ENCODE measurements at places on chromosomes 6 and 20. TPM values are rescaled to one million over a fixed set of nuclear protein-coding genes. Genes with fewer than 3 reads are reported as not detected.

- DNase-seq = no peak
Observed at GRCh38 chr6:84197708-84198107, 29.7 kb downstream of the CEP162 start.

ANKRD66 gene
- 0.16 TPM for total RNA-seq

- DNase-seq = no peak
Observed at GRCh38 chr20:18048176-18048575, 9.5 kb downstream of the OVOL2 start.

DNA sequence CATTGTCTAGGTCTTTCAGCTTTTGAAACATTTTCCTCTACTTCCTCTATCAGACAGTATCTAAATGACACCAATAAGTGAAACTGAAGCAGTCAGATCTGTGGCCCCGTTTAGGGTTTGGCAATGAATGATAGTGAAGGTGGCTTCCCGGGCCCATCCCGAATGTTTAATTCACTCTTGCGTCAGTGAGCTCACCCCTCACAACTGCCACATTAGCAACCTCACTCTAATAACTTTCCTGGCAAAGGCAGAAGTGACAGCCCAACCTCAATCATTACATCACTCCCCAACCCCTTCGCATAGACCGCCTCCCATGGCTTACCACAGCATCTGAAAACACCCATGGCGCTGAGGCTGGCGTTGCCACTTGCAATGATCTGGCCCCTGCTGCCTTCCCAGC lies 92.4 kb upstream of the CD83 start:
- DNase-seq = no peak

DNA sequence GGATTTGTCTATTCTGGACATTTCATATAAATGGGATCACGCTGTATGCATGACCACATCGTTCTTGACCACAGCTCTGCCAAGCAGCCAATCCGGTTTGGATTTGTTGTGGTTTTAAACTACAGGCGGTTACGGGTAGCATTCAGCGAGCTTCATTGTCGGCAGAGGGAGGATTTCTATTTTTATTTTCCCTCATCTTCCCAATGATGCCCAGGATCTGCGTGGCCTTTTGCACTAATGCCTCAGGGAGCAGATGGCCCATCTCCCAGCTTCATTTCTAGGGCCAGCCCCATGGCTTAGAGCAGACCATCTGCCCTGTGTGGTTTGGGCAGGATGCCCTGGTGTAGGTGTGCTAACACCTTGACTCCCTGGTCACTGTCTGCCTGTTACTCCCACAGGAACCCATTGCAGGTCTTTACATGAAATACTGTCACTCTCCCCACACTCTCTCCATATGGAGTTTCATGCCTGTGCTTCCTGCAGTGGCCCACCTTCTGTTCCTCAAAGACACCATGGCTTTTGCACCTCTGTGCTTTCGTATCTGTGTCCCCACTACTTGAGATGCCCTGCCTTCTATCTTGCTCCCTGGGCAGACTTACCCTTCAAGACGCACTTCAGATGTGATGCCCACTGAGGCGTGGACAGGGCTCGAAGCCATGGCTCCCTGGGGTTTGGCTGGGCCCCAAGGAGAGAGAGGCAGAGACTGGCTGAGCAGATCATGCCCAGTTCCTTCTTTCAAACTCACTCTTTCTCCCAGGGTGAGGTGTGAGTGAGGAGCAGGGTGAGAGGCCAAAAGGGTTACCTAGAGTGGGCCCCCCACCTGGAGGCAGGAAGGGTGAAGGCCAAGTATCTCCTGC lies 26.0 kb downstream of the SDCBP2 start:
- no peak for DNase-seq

DNA sequence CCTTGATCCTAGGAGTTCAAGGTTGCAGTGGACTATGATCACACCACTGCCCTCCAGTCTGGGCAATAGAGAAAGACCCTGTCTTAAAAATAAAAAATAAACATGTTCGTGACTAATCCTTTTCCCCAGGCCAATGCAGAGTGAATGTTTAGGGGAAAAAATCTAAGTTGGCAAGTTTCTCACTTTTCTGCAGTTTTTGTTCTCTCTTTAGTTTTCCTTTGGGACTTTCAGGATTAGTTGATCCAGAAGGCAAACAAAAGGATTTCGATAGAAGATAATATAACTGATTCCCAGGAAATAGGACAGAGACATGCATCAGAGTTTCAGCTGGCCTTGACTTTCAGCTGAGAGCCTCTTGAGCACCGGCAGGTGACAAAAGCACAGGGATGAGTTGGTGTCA lies 53.3 kb downstream of the SOD2 start:
- DNase-seq = no peak

SDCBP2 gene
- total RNA-seq = 2.0 TPM

HLA-DOB gene
- not detected for total RNA-seq

RNF144B gene
- 3.1 TPM for total RNA-seq

DNA sequence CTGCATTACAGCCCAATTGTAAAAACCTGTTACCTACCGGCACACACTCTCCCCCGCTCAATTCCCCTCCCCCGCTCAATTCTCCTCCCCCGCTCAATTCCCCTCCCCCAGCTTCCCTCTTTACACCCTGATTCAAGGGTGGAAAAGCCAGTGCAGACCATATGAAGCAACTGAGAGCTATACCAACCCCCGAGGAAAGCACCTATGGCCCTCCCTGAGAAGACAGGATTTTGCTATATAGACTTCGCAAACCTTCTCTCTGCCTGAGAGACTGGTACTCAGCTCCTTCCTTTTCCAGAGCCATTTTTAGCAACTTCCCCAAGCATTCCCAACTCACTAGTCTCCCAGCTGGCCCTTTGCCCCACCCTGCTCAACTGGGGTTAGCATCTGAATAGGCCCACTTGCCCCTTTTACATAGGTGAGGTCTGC lies 7.6 kb downstream of the GNAS-AS1 start:
- no peak for DNase-seq

SSTR4 gene
- total RNA-seq = not detected

ELOVL2 gene
- 52.7 TPM for total RNA-seq

DNA sequence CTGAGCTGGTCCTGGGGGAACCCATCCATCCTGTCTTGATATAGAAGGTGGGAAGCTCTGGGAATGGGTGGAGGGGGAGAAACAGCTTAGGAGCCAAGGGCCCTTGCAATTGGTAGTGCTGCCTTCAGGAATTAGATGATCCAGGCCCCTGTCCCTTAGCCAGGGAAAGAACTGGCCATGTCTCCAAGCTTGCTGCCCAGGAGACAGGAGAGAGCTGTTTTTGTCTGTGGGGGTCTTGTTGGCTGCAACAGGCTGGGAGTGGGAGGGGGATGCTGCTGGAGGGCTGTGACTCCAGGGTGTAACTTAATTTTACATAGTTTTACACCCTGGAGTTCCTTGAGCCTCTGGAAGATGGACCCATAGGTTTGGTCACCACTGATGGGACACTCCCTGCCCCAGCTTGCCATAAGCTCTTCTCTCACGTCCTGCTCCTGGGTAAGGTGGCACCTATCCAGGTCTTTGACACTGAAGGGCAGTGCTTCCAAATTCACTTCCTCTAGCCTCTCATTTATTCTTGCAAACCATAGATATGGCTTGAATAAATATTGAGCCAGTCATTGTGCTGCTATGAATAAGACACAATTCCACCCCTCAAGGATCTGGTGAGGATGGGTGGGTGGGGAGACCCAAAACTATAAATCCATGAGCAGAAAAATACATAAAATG lies 16.8 kb downstream of the VEGFA start:
- no peak for DNase-seq

DNA sequence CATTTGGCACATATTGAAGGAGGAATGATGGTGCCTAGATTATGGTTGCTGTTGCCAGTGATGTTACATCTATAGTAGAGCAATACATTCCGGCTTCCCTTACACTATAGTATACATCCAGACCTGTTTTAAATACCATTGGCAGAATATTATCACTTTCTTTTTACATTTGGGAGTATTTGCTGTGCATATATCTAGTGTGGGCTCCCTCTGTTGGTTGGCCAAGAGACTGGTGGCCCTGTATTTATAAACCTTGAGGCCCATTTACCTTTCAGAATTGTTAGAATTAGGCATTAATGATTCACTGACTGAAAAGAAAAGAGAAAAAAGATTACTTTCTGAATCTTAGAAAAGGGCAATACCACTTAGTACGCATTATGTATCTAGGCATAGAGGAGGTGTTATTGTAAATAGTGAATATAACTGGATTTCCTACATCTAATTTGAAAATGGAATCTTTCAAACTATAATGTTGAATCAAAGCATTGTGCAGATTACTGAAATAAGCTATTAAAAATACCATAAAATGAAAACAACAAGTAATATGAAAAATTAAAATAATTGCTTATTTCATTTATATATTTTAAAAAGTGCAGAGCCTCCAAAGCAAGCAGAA lies 628.8 kb upstream of the MAN1A1 start:
- no peak for DNase-seq

HSPA12B gene
- total RNA-seq = 1.7 TPM

- no peak for DNase-seq
Observed at GRCh38 chr6:13743736-13744127, 32.1 kb upstream of the RANBP9 start.

GRCh38 chr6:27902335-27903314 lies 9.6 kb downstream of the OR2B2 start:
- DNase-seq = peak; percentile 79

DNA sequence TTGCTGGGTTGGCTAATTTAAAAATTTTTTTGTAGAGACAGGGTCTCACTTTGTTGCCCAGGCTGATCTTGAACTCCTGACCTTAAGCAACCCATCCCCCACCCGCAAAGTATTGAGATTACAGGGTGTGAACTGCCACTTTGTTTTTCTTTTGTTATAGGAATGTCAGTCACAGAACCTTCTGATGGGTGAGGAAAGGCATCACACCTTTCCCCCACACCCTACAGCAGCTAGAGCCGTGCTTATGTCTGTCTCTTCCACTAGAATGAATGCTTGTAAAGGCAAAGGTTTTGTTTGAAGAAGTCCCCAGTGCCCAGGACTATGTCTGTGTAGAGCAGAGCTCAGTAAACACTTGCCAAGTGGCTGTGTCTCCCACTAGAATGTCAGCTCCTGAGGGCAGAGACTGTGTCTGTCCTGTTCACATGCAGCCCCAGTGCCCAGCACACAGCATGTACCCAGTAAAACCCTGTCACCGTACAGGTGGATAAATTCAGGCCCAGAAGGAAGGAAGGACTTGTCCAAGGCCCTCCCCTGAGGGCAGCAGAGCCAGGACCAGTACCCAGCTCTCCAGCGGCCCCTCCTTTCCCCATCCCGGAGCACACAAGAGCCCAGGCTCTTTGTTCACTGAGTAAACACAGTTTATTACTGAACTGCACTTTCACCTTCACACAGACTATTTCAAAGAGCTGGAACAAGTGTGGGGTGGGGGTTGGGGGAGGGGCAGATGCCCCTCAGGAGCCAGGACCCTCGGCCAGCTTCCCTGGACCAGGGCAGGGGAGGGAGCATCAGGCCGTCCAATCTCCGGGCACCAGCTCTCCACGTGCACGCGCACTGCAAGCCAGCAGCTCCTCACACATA lies 26.4 kb downstream of the COX4I2 start:
- no peak for DNase-seq

DNA sequence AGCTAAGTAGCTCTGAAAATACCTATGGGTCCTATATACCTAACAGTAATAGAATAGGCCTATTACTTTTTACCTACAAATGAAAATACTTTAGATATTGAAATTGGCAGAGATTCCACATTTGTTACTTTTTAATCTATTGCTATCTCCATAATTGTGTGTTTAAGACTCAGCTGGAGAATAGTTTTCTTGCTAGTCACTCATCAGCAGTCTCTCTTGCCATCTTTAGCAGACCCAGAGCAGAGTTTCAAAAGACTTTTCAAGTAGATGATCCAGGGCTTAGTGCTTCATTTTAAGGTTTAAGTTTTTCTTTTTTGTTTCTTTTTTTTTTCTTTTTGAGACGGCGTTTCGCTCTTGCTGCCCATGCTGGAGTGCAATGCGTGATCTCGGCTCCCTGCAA lies 12.9 kb downstream of the ANKS1A start:
- no peak for DNase-seq

NR2E1 gene
- 9.8 TPM for total RNA-seq

DNA sequence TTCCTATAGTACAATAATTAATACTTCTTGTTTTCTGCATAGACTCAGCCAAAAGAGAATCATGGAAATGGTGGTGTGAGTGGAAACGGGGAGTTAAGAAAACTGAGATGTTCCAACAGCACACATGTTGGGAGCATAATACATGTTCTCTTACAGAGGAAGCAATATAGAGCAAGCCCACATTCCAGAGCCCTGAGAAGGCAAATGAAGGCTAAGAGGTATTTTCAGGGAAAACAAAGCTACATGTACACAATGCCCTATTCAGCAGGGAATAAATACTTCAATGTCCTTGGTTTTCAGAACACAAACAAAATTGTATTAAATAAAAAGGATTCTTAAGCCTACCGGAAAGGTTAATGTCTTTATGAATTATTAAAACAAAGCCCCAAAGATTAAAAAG lies 35.1 kb upstream of the SMIM8 start:
- DNase-seq = no peak

SLC25A27 gene
- 30.7 TPM for total RNA-seq

FAM83C gene
- total RNA-seq = not detected

PCK1 gene
- 0.31 TPM for total RNA-seq

METTL24 gene
- 2.5 TPM for total RNA-seq

DNA sequence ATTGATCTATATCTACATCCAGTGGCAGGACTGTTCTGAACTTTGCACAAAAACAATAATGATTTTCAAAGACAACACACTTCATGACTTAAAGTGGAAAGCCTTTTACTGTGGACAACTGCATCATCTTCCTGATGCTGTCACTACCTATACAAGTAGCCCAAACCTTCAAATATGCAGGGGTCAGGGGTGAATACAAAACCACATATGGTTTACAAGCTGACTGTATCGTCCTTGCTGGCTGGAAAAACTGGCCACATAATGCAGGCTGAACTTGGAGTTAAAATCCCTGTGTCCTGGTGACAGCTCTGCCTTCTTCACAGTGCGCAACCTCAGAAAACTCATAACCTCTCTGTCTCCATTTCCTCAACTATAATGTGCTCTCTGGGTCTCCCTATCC lies 128.9 kb downstream of the GMDS start:
- DNase-seq = no peak

TRERF1 gene
- total RNA-seq = 3.7 TPM

KIAA1755 gene
- 0.94 TPM for total RNA-seq

- DNase-seq = no peak
Observed at GRCh38 chr6:109045493-109045892, 49.2 kb downstream of the SESN1 start.

GRCh38 chr6:33049323-33050013 lies 24.0 kb downstream of the HLA-DPA1 start:
- no peak for DNase-seq

RIPOR2 gene
- total RNA-seq = 17.8 TPM

DNA sequence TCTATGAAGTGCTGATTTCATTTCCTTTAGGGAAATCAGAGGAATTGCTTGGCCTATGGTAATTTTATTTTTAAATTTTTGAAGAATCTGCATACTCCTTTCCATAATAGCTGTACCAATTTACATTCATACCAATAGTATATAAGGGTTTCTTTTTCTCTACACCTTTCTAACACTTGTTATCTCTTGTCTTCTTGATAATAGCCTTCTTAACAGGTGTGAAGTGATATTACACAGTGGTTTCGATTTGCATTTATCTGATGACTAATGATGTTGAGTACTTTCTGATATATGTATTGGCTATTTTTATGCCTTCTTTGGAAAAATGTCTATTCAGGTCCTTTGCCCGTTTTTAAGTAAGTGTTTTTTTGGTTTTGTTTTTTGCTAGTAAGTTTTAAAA lies 40.8 kb downstream of the SMAP1 start:
- DNase-seq = no peak

All from occipital lobe (tissue), 3 donors.